ENCODE measurements at places on chromosomes 13 and 19. TPM values are rescaled to one million over a fixed set of nuclear protein-coding genes. Genes with fewer than 3 reads are reported as not detected.

The EFNB2 gene
- total RNA-seq = 30.9 TPM

The MEIOSIN gene
- total RNA-seq = 2.1 TPM

The SHISA7 gene
- not detected for total RNA-seq

The SYMPK gene
- 117 TPM for total RNA-seq

The NLRP9 gene
- not detected for total RNA-seq

The NKPD1 gene
- total RNA-seq = 0.64 TPM

The KCNN4 gene
- total RNA-seq = 72.9 TPM

The PSG1 gene
- total RNA-seq = not detected

The WIZ gene
- total RNA-seq = 28.4 TPM

The GDF15 gene
- 425 TPM for total RNA-seq

The PCDH9 gene
- 0.02 TPM for total RNA-seq

The SOX1 gene
- not detected for total RNA-seq

The BEST2 gene
- 0.10 TPM for total RNA-seq

GRCh38 chr13:34608331-34608730, 333.7 kb upstream of the NBEA start:
- DNase-seq = no peak

DNA sequence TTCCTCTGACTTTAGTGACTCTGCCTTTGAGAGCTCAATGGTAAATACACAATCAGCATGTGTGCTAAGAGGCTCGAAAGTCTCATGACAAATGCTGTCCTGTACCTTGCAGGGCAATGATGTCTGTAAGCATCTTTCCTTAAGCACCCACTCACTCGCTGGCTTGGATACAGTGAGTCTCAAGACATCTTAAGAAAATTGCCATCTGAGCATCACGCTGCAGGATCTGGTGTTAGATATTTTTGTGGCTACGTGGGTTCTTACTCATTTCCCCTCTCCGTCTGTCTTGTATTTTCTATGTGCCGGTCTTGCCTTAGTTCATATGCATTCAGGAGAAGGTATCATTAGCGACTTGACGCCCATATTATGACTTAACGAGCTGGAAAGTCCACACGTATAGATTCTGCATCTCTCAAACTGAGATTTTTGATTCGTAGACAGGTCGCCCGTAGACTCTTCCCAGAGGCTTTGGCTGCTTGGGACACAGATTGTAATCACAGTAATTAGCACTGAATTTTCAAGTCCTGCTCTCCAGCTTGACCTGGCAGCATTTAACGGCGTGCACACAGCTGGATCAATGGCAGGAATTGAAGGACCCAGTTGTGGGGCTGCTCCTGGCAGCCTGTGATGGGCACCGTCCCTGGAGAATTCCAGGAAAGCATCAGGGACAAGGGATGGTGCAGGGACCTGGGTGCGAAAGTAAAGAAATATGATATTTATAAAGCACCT, 231.2 kb downstream of the ZIC5 start:
- no peak for DNase-seq

DNA sequence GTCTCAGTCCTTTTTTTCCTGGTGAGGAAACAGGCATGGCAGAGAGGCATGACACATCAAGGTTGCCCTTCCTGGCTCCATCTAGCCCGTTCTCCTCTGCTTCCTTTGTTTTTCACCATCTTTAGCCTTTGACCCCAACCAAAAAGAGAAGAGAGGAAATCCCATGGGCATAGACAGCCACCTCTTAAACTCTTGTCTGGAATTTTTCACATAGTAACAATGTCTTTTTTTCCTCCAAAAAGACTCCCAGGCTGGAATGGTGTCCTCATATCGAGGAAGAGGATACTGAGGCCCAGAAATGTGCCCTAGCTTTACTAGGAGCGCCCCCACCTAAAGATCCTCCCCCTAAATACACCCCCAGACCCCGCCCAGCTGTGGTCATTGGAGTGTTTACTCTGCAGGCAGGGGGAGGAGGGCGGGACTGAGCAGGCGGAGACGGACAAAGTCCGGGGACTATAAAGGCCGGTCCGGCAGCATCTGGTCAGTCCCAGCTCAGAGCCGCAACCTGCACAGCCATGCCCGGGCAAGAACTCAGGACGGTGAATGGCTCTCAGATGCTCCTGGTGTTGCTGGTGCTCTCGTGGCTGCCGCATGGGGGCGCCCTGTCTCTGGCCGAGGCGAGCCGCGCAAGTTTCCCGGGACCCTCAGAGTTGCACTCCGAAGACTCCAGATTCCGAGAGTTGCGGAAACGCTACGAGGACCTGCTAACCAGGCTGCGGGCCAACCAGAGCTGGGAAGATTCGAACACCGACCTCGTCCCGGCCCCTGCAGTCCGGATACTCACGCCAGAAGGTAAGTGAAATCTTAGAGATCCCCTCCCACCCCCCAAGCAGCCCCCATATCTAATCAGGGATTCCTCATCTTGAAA, at the start of gene GDF15:
Gene GDF15, plus strand, starts transcription at position 484 of the 868 bp plus-strand sequence. Its CDS starts 32 bp downstream, at position 516.
- peak; percentile 90 for DNase-seq

DNA sequence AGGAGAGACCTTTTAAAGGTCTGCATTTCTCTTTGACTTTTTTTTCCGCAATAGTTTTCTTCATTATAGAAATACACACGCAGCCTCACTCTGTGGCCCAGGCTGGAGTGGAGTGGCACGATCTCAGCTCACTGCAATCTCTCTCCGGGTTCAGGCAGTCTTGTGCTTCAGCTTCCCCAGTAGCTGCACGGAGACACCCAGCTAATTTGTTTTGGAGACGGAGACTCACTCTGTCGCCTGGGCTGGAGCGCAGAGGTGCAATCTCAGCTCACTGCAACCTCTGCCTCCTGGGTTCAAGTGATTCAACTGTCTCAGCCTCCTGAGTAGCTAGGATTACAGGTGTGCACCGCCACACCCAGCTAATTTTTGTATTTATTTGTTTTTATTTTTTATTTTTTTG, 11.7 kb upstream of the MKNK2 start:
- no peak for DNase-seq

DNA sequence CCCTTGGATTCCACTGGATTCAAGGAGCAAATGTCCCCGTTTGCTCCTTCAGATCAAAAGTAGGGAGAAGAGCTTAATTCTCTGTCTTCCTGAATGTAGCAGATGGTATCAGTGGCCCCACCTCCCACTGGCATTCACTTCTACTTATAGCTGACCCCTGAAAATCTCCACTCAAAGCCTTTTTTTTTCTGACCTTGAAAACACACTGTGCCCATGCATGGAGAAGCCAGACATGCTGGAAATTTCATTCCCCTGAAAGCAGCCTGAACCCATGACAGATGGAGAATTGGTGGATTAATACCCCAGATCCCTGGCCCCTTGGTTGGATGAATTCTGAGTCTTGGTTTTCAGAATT, 76.6 kb upstream of the UBAC2 start:
- no peak for DNase-seq

- no peak for DNase-seq
Observed at GRCh38 chr19:17235971-17236777, 9.5 kb downstream of the NR2F6 start.

- no peak for DNase-seq
Observed at GRCh38 chr19:32181216-32181920, 164.0 kb upstream of the ZNF507 start.

GRCh38 chr19:7528522-7529245, 6.3 kb downstream of the MCOLN1 start:
- DNase-seq = no peak

- peak; percentile 87 for DNase-seq
Observed at GRCh38 chr19:44207126-44207803, 5.1 kb upstream of the ZNF227 start.

DNA sequence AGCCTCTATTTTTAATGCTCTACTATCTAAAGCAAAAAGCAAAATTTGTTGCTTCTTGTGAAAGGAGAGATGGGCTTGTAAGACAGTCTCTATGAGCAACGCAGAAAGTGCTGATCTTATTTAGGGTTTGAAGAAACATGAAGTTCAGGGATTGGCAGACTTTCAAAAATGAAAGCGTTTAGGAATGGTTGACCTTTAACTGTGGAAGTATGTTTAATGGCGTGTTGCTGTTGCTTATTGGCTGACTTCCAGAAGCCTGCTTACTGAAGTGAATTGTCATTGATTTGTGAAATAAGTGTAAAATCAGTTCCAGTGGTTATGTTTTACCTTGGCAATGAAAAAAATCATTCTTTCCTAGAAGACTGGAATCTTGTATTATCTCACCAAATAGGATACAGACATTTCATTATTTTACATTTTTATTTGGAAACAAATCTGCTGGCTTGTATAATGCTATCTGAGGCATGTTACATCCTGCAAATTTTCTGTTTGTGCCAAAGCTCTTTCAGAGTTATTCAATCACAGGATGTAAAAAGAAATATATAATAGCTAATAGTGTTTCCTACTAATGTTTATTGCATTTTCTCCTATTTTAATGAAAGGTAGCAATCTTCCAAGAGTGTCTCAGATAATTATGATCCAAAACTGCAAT, 221.3 kb upstream of the SLITRK6 start:
- DNase-seq = no peak

GRCh38 chr13:41701676-41702075, 244.3 kb downstream of the RGCC start:
- DNase-seq = no peak

- no peak for DNase-seq
Observed at GRCh38 chr19:5099701-5100221, 130.8 kb downstream of the KDM4B start.

- no peak for DNase-seq
Observed at GRCh38 chr19:48113190-48113917, 2.7 kb upstream of the PLA2G4C start.

DNA sequence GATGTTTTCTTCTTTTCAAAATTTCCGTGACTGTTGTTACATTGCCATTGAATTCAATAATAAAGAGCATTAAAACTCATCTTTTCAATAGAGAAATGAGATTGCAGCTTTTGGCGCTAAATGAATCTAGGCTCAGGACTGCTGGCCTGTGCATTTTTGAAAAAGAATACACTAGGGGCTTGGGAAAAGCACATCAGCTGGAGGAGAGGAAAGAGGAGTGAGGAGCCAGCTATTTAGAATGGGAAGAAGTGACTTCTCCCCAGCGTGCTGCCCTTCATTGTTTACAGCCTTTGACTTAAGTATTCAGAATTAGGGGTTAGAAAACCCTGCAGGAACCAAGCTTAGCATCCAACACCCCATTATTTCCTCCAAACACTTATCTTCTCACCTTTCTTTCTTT, 43.3 kb downstream of the TNFSF11 start:
- DNase-seq = no peak

- no peak for DNase-seq
Observed at GRCh38 chr19:10005632-10006334, 4.5 kb downstream of the COL5A3 start.

DNA sequence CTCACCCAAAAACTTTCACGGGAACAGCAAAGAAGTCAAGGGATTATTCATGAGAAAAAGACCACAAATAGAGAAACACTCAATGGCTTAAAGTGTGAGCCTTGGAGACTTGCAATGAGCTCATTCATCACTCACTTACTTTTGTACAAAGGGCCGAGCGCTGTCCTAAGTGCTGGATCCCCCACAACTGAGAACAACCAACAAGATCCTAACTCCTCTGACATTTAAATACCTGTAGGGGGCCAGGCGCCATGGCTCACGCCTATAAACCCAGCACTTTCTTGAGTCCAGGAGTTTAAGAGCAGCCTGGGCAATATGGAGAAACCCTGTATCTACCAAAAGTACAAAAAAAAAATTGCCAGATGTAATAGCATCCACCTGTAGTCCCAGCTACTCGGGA, 29.4 kb upstream of the ZNF507 start:
- no peak for DNase-seq

- no peak for DNase-seq
Observed at GRCh38 chr13:31587698-31588266, 151.5 kb upstream of the RXFP2 start.

DNA sequence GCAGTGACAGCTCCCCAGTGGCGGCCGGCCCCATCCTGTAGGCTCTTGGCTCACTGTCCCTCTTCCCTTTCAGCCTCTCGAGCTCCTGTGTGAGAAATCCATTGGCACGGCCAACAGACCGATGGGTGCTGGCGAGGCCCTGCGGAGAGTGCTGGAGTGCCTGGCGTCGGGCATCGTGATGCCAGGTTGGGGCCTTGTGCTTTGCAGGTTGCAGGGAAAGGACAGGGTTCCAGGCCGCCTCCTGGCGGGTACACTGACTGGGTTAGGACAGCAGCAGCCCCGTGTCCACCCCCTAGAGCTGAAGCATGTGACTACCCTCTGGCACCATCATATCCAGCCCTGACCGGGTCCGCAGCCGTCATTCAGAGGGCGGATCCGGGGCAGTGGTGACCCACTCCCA, 21.5 kb upstream of the QTRT1 start:
- no peak for DNase-seq

DNA sequence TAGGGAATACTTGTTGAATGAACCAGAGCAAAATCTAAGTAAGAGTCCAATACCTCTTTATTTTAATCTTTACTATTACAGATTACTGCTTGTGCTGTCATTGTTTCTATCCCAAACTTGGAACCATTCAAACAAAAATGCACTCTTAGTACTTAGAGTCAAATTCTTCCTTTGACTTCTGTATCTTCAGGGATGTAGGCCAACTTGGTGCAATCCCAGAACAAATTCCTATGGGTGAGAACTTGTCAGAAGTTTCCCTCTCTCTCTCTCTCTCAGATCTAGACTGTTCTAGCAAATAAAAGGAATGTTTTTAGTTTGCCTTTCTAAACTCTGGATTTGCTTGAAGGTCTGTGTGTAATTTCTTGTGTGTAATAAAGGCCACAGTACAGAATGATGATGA, 329.0 kb upstream of the TMTC4 start:
- DNase-seq = no peak

GRCh38 chr13:79445968-79446645, 34.8 kb upstream of the NDFIP2 start:
- no peak for DNase-seq

Measured in HCT116 (cell line).